Ovary (tissue), 10 donors: ENCODE measurements at places on chromosomes 7 and 10. TPM values are rescaled to one million over a fixed set of nuclear protein-coding genes. Genes with fewer than 3 reads are reported as not detected.

The STEAP4 gene
- polyA plus RNA-seq, result 3.1 TPM

The WDR86 gene
- polyA plus RNA-seq, result 3.1 TPM

The CAV2 gene
- 46.2 TPM for polyA plus RNA-seq

The PAPSS2 gene
- 25.5 TPM for polyA plus RNA-seq

The ZNF365 gene
- 0.16 TPM for polyA plus RNA-seq

The NPY gene
- not detected for polyA plus RNA-seq

The COL13A1 gene
- 1.3 TPM for polyA plus RNA-seq

The TSPAN15 gene
- polyA plus RNA-seq, result 13.7 TPM

The CCSER2 gene
- polyA plus RNA-seq, result 32.2 TPM

The WIPF3 gene
- 59.9 TPM for polyA plus RNA-seq

The LIPM gene
- polyA plus RNA-seq, result not detected

The CALML5 gene
- polyA plus RNA-seq, result not detected

The CALHM1 gene
- not detected for polyA plus RNA-seq

The SPDYE2B gene
- polyA plus RNA-seq, result not detected

The RET gene
- 0.75 TPM for polyA plus RNA-seq
